Cortex of kidney (tissue), 1 donor: ENCODE measurements at places on chromosomes 3 and 15.

GRCh38 chr3:138009476-138010272 is at the start of gene CLDN18:
Gene CLDN18 (plus strand): TSS chr3:138010165. CDS start chr3:138010226, 61 bp downstream.
- DNase-seq, result no peak

- DNase-seq, result no peak
Observed at GRCh38 chr3:172159962-172160538, 120.7 kb downstream of the FNDC3B start.

- no peak for DNase-seq
Observed at GRCh38 chr15:101542306-101543025, 53.0 kb upstream of the PCSK6 start.

- DNase-seq, result no peak
Observed at GRCh38 chr3:98727638-98728037, 35.5 kb upstream of the ST3GAL6 start.

DNA sequence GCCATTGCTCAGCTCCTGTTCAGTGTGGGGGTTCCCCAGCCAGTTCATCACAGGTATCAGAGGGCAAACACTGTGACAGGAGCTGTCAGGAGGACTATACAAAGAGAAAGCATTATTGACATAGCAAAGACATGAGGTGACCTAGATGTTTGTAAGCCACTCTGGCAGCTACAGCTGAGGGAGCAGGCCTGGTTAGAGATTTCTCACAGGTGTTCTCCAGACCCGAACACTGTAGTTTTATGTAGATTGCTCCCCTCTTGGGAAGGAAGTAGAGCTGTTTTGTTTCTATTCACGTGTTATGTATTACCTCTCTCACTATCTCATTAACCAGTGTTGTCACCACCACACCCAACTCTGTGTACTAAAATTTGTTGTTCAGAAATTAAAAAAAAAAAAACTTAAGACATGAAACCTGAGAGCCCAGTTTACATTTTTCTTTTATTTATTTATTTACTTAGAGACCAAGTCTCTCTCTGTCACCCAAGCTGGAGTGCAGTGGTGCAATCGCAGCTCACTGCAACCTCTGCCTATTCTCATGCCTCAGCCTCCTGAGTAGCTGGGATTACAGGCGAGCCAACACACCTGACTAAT is 123.7 kb downstream of the RBPMS2 start:
- no peak for DNase-seq

GRCh38 chr3:4584456-4585249 is 91.5 kb downstream of the ITPR1 start:
- DNase-seq, result no peak

DNA sequence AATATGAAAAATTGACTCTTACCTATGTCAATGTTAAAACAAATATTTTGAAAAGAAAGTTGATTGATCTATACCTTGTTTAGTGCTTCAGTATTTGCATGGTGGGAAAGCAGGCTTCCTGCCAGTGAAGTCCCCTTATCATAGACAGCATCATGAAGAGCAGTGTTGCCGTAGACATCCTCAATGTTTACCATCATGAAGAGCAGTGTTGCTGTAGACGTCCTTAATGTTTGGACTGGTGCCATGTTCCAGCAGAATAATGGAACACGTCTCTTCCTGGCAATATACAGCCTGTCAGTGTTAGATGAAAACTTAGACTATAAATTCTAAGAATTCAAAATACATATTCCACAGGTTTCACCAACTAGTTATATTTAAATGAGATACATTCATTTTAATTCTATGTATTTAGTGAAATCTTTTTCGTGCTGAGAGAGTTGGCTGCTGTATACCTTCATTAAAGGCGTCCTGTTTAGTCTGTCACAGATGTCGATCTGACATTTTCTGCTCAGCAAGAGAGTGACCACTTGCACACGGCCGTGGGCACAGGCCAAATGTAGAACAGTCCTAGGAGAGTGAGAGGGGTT is 116.8 kb downstream of the LMLN start:
- no peak for DNase-seq

DNA sequence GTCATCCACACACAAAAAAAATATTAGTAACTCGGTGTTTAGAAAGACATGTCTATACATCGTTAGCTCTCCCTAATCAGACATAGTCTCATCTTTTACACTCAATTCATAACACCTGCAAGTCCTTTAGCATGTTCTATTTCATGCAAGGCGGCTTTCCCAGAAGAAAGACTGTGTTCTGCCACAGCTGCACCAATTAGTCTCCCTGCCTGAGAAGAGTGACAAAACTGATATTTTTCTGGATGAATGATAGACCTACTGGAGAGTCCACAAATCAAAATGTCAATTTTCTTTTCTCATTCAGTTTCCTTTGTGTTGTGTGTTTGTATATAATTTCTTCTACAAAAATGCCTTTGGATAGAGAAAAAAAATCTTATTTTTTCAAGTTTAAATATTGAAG is 435.8 kb upstream of the EPHA3 start:
- DNase-seq, result no peak

DNA sequence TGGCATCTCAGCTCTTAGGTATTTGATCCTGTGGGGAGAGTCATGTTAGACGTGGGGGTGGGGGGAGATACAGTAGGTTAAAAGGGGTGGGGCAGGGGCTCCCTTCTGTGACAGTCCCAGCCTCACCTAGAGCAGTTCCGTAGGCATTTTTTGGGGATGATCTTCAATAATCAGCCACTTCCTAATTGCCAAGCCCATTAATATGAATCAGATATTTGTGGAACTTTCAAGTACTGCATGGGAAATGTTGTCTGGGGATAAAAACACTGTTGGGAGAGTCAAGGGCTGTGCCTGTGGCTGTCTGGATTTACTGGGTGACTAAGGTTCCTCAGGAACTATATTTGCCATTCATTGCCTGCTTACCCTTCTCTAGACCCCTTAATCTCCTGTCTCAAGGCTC is 9.5 kb downstream of the C3orf52 start:
- DNase-seq, result no peak

- no peak for DNase-seq
Observed at GRCh38 chr3:66393333-66394005, 107.4 kb downstream of the LRIG1 start.

GRCh38 chr15:96703091-96703490 is 372.6 kb downstream of the NR2F2 start:
- no peak for DNase-seq

DNA sequence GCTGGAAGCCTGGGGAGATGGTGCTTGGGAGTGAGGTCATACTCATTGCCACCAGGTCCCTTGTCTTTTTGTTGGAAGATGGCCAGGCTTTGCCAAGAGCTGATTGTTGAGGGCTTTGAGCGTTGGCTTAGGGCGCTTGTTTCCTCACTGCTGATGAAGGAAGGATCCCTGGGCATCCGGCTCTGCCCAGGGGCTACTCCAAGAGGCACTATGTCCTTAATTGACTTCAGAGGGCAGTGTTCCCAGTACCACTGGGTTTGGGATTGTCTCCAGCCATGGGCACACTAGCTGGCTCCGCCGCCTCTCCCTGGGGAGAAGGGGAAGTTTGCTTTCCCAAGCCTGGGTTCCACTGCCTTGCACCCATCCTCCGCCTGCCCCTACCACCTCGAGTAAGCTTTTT is 57.2 kb upstream of the RGMA start:
- DNase-seq, result no peak

DNA sequence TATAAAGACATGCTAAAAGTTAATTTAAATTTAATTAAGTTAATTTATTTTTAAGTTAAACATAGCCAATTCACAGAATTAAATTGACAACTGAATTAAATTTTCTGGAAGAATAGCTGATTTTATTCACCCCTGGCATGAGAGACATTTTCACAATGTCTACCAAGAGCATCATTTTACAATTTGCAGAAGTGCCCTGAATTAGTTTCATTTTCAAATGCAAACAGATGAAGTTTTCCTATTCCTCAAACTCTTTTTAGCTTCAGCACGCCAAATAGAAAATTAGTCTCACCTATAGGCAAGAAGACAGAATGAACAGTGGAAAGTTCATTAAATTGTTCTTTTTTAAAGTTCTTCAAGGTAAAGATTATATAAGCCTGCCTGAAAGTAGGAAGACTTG is 259.3 kb downstream of the ZBBX start:
- no peak for DNase-seq

DNA sequence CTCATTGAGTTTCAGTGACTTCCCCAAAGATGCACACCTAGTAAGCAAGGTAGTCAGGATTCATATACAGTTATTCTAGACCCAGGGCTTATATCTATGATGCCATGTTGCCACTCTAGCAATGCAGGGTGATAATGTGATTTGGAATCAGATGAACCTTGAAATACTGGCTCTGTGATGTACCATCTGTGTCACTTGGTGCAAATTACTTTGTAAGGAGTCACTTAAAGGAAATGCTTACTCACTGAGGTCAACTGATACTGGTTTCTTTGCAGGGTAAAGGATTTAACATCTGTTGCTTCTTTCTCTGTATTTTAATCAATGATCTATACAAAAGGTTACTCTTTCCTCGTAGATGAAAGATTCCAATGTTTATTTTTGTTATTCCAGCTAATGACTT is 10.8 kb downstream of the ASB14 start:
- no peak for DNase-seq

GRCh38 chr3:136291302-136291701 is 41.2 kb downstream of the PCCB start:
- DNase-seq, result no peak

DNA sequence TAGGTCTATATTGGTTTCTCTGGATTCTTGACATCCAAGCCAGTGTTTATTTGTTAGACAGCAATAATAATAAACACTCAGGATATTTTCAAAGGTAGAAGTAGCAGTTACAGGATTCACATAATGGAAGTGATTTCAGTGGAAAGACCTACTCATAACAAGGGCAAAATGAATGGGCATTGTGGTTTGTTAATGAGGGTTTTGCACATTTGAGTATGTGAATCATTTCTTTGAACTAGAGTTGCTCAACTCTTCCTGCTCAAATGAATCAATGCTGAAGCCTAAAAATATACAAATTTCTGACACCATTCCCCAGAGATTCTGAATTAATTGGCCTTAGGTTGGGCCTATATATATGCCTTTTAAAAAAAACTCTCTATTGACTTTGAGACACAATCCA is 4.1 kb upstream of the COL6A5 start:
- no peak for DNase-seq

GRCh38 chr15:62849316-62850106 is 193.0 kb upstream of the TPM1 start:
- no peak for DNase-seq

DNA sequence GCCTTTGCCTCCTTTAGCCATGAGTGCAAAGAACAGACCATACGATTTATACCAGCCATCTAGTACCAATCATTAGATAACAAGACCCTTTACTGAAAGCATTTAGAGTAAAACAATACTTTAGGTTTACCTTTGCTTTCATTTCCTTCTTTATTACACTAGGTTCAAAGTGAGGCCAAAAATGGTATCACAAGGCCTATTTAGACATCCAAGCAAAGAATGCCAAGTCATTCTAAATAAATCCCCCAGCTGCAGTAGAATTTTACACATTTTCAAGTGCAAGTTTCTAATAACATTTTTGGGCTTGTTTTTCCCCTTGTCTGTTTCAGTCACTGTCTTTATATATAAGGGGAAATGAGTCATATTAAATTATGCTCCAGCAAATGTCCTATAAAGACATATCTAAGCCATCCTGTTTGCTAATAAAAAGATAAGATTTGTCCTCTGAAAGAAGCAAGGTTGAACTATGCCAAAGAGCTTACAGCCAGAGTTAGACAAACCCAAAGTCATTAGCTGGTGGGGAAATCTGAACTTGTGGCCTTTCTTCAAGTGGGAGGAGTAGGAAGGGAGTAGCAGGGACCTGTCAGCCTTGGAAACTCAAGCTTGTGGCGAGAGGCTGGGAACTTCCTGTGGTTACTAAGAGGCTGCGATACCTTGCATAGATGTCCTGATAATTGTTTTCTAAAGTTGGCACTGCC is 232.7 kb downstream of the MECOM start:
- no peak for DNase-seq

- DNase-seq, result no peak
Observed at GRCh38 chr15:86021281-86022264, 58.1 kb upstream of the AGBL1 start.

- DNase-seq, result no peak
Observed at GRCh38 chr3:171783086-171783485, 27.2 kb downstream of the PLD1 start.

- no peak for DNase-seq
Observed at GRCh38 chr3:180932819-180933218, 20.3 kb downstream of the FXR1 start.

DNA sequence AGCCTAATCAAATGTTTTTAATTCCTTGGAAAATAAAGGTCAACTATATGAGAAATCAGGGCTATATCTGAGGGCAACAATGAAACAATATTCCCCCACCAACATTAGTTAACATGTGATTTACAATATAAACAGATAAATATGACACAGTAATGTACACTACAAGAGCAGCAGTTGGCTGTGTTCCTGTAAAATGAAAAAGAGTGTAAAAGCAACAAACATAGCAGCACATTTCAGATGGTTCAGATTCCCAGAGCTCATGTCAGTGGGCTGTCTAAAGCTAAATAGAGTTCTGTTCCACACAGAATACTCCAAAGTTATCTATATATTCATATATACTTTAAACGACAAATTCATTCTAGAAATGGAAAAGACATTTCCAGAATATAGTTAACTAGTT is 42.6 kb downstream of the ANKRD28 start:
- DNase-seq, result no peak

DNA sequence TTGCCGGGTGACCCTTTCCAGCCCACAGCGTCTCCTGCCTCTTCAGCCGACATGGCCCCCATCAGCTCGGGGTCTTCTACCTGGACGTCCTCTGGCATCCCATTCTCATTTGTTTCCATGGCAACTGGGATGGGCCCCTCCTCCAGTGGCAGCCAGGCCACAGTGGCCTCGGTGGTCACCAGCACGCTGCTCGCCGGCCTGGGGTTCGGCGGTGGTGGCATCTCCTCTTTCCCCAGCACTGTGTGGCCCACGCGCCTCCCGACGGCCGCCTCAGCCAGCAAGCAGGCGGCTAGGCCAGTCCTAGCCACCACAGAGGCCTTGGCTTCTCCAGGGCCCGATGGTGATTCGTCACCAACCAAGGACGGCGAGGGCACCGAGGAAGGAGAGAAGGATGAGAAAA is 170.2 kb downstream of the FEZF2 start:
- DNase-seq, result no peak

DNA sequence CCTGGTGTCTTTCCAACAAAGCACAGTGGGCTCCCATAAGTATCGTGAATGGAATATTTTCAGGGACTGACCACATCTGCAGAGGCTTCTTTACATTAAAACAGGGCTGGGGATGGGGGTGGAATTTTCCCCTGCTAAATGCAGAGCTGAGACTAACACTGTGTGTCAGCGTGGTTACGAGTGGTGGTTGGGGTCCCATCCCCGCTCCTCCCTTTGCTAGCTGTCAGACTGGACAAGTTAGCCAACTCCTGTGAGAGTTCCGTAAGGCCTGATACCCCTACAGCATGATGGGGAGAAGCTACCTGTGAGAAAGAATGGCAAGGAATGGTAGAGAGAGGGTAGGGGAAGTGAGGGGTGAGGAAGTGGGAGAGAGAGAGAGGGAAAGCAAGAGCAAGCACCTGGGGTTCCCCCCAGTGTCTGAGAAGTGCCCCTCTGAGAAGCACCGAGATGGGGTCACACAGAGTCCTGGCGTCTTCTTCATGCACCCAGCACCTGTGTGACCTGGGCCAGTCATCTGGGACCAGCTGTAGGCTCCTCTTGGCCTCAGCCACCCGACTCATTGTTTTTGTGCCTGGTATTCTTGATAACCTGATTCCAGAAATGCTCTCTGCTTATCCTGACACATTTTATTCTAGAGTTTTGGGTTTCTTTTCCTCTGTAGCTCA is 395.8 kb downstream of the CACNA2D3 start:
- DNase-seq, result no peak
